CD4-positive, CD25-positive, alpha-beta regulatory T cell (primary cell): ENCODE measurements at places on chromosomes 4 and X.

DNA sequence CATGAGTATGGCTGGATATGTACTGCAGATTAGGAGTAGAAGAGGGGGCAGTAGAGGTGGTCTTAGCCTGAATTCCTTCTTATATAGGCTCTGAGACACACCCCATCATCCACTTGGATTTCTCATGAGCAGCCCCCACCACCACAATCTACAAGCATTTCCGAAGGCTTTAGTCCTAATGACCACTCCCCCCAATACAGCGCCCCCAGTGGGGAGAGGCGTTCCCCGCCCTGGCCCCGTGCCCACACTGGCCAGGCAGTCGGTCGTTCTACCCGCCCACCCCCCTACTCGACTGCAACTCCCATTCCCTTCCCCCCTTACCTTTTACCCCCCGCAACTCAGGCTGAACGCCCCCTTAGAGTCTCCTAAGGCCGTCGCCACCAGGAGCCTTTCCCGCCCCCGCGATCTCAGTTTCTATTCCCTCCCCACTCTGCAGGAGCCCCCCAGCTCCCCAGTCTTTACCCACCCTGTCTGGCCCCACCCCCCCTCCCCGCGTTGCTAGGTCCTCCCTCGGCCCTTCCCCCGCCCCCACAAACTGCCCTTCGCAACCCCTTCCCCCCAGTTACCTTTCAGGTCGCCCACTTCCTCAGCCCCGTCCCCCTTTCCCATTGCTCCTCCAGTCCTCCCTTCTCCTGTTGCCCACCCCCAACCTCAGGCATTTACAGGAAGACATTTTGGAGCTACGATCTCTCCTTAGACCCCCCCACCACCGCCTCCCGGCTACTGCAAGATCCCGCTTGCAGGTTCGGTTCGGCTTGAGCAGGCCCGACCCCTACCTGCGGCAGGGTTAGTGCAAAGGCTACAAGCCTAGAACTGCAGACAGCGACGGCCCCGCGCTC is 468 bp downstream of the ZMYM3 start:
- DNase-seq, result peak; percentile 22

DNA sequence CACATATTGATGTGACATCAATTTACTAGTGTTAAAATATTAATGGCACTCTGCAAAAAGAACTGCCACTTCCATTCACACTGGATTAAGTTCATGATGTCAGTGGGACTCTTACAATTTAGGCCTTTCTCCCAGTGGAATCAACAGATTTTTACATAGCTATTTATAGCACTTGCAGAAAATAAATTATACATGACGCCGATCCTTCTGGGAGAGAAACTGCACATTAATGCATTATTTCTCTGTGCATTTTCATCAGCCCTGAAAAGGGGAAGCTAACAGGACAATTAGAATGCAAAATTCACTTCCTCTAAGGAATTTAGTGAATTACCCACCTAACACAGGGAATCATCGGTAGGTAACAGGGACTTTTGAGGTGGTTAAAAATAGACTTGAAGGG is 15.7 kb downstream of the LGI2 start:
- no peak for DNase-seq

DNA sequence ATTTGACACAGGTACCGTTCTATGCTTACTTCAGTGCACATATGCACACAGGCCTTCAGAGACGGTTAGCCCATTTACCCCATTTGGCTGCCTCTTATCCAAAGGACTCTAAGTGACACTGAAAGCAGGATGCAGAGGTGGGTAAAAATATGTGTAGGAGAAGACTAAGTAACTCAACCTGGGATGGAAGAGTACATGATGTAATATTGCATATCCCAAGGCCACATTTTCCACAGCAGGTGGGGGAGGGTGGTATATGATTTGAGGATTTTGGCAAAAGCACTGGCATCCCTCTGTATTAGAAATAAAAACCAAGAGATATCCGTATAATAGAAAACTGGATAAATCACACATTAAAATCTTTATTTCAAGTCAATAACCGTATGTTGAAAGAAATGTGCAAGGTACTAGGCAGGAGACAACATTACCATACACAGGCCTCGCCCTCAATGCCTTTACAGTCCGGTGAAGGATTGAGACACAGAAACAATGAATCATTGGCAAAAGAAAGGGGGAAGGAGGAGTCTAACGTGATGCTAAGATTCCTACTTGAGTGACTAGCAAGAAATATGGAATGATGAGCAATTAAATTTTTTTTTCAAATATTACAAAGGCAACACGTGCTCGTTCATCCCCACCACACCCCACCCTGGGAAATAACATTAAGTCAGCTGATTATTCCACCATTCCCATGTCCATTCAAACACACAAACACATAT is 161.0 kb upstream of the RASGEF1B start:
- no peak for DNase-seq

DNA sequence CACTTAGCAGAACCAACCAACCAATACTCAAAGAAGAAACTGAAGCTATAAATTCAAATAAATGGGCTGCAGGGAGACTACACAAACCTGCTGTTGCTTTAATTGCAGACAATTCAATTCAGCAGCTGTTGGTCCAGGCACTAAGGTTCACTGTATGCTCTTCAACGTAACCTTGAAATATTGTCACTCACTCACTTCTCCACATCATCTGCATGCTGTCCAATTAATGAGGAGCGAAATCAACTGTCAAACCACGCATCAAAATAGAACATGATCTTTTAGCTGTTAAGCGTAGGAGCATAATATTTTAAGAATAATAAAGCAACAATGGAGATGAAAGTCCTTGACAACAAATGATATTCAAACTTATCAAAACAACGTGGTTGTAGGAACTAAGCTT is 17.0 kb downstream of the ENOX2 start:
- no peak for DNase-seq

GRCh38 chr4:9938933-9939332 is 82.4 kb downstream of the SLC2A9 start:
- no peak for DNase-seq

DNA sequence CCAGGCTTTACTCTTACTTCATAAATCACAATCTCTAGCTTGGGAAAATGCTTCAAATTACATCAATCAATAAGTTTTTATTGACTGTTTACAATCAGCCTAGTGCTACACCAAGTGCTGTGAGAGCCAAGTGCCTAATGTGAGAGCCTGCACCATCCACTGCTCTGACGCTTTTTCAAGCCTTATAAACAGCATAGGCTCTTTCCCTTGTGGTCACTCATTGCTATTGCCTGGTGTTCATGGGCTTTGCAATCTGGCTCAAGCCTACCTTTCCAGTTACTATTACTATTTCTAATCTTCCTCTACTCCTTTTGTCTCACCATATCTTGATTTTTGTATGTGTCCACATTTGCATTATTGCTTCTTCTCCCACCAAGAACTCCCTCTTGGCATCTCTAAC is 77.0 kb downstream of the REELD1 start:
- DNase-seq, result no peak

DNA sequence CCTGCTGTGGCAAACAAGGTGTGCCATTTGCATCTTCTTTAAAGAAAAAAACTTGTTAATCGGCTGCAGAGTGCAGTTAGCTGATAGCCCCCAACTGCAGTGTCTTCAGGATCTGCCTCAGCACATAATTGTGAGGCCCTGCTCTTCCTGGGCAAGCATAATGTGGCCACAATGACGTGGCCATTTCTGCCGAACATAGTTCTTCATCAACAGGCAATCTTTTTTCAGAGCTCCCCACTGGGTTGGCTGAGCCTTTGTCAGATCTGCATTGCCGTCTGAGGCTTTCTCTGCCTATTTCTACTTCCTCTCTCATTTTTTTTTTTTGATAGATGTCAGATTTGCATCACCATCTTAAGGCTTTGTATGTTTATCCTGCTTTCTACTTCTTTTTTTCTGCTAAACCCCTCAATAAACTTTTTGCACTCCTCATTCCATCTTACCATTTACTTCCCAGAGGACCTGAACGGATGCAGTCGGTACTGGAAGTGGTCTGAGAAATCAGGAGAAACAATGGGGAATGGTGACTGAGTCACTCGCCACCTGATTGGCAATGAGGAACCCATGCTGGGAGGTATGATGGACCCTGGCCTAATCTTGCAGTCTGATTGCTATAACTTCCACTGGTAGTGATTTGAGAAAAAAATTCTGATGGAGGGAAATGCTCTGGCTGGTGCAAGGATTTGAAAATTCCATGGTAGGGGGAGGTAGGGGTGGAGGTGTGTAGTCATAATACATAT is 21.2 kb upstream of the TAB3 start:
- peak; percentile 6 for DNase-seq

DNA sequence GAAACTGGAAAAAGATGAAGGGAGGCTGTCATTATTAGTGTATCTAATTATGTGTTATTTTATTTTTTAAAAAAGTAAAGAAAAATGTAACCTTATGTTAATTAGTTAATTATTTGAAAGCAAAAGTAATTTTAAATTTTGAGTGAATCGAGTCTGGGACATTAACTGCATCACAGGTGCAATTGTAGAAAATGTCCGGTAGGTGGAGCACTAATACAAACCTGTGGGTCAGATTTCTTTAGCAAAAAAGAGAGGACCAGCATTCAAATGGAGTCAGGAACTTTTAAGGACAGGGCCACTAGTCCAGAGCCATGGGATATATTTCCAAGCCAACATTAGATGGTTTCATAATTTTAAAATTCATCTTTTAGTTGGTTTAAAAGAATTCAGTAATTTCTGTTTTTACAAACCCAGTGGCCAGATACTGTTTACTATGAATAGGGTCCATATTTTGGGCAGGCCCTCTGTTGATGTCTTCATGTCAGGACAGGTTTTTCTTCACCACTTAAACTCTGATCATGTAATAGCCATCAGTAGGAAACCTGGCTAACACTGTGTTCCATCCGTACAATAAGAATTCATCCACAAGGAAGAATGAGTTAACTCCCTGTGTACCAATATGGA is 27.2 kb downstream of the BST1 start:
- DNase-seq, result peak; percentile 58

GRCh38 chr4:52903273-52903672 is 41.2 kb downstream of the RASL11B start:
- no peak for DNase-seq

DNA sequence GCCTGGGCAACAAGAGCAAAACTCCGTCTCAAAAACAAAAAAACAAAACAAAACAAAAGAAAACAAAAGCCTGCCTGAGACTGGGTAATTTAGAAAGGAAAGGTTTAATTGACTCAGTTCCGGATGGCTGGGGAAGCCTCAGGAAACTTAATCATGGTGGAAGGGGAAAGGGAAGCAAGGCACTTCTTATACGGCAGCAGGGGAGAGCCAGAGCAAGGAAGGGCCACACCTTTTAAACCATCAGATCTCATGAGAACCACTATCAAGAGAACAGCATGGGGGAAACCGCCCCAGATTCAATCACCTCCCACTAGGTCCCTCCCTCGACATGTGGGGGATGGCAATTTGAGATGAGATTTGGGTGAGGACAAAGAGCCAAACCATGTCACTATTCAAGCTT is 122.2 kb downstream of the UBE2K start:
- no peak for DNase-seq

GRCh38 chr4:86054286-86055032 is 305.4 kb downstream of the MAPK10 start:
- no peak for DNase-seq

DNA sequence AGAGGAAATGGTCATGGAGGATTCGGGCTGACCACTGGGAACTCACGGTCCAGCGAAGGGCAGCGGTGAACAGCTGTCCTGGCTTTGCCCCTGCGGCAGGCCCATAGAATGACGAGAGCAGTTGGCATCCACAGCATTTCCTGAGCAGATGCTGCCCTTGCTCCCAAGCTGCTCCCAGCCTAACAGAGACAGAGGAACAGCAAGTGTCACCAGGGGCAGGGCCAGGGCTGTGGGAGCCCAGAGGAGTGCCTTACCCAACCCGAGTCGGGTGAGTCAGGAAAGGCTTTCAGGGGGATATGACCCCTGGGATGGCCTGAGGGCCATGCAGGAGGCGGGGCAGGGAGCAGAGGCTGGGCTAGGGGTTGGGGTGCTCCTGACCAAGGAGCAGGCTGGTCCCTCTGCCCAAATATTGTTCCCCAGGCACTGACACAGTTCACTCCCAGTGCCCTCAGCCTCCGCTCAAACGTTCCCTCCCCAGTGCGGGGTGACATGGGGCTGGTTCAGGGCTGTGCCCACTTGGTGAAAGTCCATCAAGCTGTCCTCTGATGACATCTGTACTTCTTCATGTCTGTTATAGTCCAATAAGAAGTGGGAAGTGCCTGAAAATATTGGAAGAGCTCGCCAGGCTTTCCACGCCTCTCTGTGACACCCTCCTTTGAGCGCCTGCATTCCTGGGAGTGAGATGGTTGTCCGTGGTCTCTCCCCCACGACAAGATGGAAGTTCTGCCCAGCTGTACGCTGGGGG is 64.7 kb upstream of the GPR78 start:
- DNase-seq, result no peak

DNA sequence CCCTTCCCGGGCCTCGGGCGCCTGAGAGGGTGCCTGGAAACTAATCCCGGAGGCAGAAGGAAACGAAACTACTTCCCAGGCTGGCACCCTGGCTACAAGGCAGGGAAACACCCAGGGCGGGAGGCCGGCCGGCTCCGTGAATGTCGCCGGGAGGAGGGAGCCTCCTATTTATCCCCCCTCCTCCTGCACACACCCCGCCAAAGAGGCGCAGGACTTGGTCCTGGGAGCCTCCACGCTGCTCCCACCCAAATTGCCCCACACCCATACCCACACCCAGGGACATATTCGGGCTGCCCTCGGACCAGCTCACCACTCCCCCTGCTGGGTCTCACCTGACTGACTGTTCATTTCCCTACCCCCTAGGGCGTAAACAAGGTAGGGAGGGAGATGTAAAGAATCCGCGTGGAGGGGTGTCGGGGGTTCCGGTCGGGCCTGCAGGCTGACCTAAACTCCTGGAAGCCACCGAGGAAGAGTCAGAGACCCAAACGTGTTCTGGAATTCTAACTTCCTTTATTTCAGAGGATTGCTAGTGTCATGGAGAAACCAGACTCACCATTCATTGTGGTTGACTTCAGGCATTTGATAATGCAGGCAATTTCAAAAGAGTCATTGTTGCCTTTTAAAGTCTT is at the start of gene BTC:
TSS of gene BTC (minus strand) at position 142 of the 629 bp plus-strand sequence. CDS start 198 bp downstream, outside the sequence.
- DNase-seq, result no peak

DNA sequence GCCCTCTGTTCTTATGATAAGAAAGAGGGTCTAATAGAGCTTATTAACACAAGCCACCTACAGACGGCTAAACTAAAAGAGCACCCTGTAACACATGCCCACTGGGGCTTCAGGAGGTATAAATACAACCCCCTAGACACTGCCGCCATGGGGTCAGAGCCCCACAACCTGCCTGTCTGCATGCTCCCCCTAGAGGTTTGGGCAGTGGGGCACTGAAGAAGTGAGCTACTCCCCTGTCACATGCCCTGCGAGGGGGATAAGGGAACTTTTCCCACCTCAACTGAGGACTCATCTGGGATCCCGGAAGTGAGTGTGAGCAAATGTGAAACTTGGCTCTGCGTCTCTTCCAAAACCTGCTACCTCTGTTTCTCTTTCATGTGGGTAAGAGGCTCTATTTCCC is 334.5 kb downstream of the ADAM29 start:
- DNase-seq, result no peak

DNA sequence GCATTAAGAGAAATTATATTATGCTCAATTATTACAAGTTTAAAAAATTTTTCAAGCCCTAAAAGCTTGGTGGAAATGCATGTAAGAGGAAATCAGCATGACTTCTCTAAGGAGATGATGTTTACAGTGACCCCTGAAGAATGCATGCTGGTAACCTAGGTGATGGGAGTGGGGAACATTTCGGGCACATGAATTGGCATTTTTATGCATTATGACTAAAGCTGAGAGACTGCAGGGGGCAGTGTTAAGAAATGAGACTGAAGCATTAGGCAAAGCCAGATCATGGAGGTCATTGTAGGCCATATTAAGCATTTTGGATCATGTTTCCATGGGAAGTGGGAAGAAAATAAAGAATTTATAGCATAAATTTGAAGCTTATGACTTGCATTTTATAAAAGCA is 421.3 kb downstream of the FAT4 start:
- no peak for DNase-seq
